ENCODE measurements at places on chromosomes 5 and 9. TPM values are rescaled to one million over a fixed set of nuclear protein-coding genes. Genes with fewer than 3 reads are reported as not detected.

Gene ARSI
- polyA plus RNA-seq, result 2.2 TPM

Gene EQTN
- 0.34 TPM for polyA plus RNA-seq

Gene NTNG2
- 0.40 TPM for polyA plus RNA-seq

Gene RNF130
- 30.4 TPM for polyA plus RNA-seq

Gene PCA3
- 0.97 TPM for polyA plus RNA-seq

Gene PCDHA4
- 1.3 TPM for polyA plus RNA-seq

Gene MYOZ3
- polyA plus RNA-seq, result 3.0 TPM

Gene FBP2
- polyA plus RNA-seq, result 0.25 TPM
